ENCODE measurements at places on chromosomes 3 and 15.

- H3K4me1 ChIP-seq, result no peaks in the 10 kb centered on the region
- no peak for DNase-seq
- no peaks in the 10 kb centered on the region for H3K36me3 ChIP-seq
- no peak overlapping the region for H3K4me3 ChIP-seq
Measured at GRCh38 chr3:119700269-119700919, 2.4 kb upstream of the CFAP91 start.

DNA sequence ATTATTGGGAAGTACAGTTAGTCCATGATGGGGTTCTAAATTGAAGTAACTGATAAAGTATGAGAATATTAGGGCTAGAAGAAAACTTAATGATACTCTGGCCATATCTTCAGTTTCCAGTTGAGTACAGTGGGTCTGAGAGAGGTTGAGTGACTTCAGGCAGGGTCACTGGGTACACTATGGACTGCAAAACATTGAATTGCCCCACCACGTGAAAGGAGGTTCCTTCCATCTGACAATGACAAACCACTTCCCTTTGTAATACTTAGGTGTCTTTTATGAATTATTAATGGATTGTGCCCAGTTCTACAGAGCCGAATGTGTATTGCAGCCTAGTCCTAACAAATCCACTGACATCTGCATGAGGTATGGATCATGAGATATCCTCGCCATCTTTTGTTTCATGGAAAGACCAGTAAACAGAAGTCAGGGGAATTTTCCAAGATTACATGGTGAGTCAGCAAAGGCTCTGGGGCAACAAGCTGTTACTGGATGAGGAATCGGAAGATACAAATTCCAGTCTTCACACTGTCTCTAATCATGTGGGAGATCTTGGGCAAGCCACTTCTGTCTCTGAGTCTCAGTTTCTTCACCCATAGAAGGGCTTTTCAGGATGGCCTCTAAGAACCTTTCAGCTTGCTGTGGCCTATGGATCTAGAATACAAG is 66.5 kb upstream of the BCL6 start:
- DNase-seq, result no peak
- no peaks in the 10 kb centered on the region for H3K27me3 ChIP-seq
- H3K27ac ChIP-seq, result peak overlapping the region; percentile 93
- no peak overlapping the region for H3K4me3 ChIP-seq
- H3K36me3 ChIP-seq, result no peaks in the 10 kb centered on the region
- H3K4me1 ChIP-seq, result no peaks in the 10 kb centered on the region

- no peaks in the 10 kb centered on the region for H3K36me3 ChIP-seq
- no peak overlapping the region for H3K4me3 ChIP-seq
- H3K27ac ChIP-seq, result no peak overlapping the region
- no peak for DNase-seq
- no peaks in the 10 kb centered on the region for H3K4me1 ChIP-seq
- no peaks in the 10 kb centered on the region for H3K27me3 ChIP-seq
Measured at GRCh38 chr3:105140899-105141367, 225.8 kb upstream of the ALCAM start.

GRCh38 chr3:18633002-18633401 is 207.9 kb upstream of the SATB1 start:
- H3K4me3 ChIP-seq, result no peak overlapping the region
- H3K36me3 ChIP-seq, result no peaks in the 10 kb centered on the region
- H3K27me3 ChIP-seq, result no peaks in the 10 kb centered on the region
- H3K27ac ChIP-seq, result no peak overlapping the region
- DNase-seq, result no peak
- no peaks in the 10 kb centered on the region for H3K4me1 ChIP-seq

- H3K27ac ChIP-seq, result peak overlapping the region; percentile 76
- H3K36me3 ChIP-seq, result no peaks in the 10 kb centered on the region
Measured at GRCh38 chr3:71128961-71129360, 454.6 kb downstream of the FOXP1 start.

DNA sequence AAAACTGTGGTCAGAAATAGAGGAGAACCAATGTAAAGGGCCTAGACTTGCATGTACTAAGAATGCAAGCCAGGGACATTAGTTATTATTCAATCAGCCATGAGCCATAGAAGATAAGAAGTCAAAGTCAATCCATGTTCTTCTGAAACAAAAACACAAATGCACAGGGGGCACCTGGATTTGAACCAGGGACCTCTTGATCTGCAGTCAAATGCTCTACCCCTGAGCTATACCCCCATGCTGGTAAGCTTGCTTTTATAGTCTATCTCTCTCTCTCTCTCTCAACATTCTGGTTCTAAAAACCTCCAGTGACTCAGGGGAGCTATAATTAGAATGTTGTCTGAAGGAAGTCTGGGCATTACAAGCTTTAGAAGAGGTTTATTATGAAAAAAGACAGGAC is 85.6 kb upstream of the ACP3 start:
- DNase-seq, result no peak
- no peak overlapping the region for H3K27ac ChIP-seq
- H3K4me3 ChIP-seq, result no peak overlapping the region
- no peaks in the 10 kb centered on the region for H3K27me3 ChIP-seq

GRCh38 chr3:98596541-98597500 is 3.4 kb upstream of the CPOX start:
- H3K36me3 ChIP-seq, result no peaks in the 10 kb centered on the region
- H3K4me1 ChIP-seq, result peaks cover 3% of the 10 kb centered on the region
- no peak for DNase-seq
- no peaks in the 10 kb centered on the region for H3K27me3 ChIP-seq

DNA sequence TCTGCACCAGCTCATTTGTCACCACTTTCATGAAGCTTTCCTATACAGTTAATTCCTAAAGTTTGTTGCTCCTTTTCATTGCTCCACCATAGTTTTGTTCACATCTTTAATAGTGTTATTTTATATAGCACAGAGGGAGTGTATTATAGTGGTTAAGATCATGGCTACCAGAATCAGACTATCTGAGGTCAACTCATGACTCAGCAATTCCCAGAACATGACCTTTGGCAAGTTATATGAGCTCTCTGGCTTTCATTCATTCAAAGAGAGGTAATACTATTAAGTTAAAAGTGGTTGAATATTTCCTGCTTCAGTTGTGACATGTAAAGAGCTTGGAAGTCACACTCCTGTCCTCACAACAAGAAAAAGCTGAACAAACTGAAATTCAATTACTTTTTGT is 1073.5 kb downstream of the NAALADL2 start:
- no peak for DNase-seq
- no peaks in the 10 kb centered on the region for H3K36me3 ChIP-seq
- H3K27ac ChIP-seq, result no peak overlapping the region
- no peaks in the 10 kb centered on the region for H3K27me3 ChIP-seq
- no peak overlapping the region for H3K4me3 ChIP-seq

Measured in breast epithelium (tissue), 4 donors.